Purkinje cell (primary cell): ENCODE measurements at places on chromosomes 3 and 15. TPM values are rescaled to one million over a fixed set of nuclear protein-coding genes. Genes with fewer than 3 reads are reported as not detected.

The GPR149 gene
- not detected in 2 replicates for polyA plus RNA-seq

The BTLA gene
- not detected in 2 replicates for polyA plus RNA-seq

The KBTBD8 gene
- polyA plus RNA-seq, result 1.5 and 12.0 TPM in 2 replicates

The SHC4 gene
- polyA plus RNA-seq, result 0.06 and 2.9 TPM in 2 replicates

The OR4F6 gene
- not detected in 2 replicates for polyA plus RNA-seq

The NOX5 gene
- polyA plus RNA-seq, result 0.05 TPM in 1 of 2 replicates, not detected in the other

The VEPH1 gene
- polyA plus RNA-seq, result 0.32 TPM in 1 of 2 replicates, not detected in the other
